ENCODE measurements at places on chromosomes 3 and 15.

GRCh38 chr3:67686069-67686468, 31.7 kb upstream of the SUCLG2 start:
- DNase-seq: no peak

- DNase-seq: no peak
Observed at GRCh38 chr3:195098741-195099525, 172.0 kb downstream of the XXYLT1 start.

- no peak for DNase-seq
Observed at GRCh38 chr15:61398310-61398709, 169.2 kb upstream of the RORA start.

GRCh38 chr15:69513986-69514385, 61.4 kb downstream of the RPLP1 start:
- DNase-seq: no peak

- DNase-seq: no peak
Observed at GRCh38 chr3:184604039-184604601, 42.5 kb downstream of the EPHB3 start.

DNA sequence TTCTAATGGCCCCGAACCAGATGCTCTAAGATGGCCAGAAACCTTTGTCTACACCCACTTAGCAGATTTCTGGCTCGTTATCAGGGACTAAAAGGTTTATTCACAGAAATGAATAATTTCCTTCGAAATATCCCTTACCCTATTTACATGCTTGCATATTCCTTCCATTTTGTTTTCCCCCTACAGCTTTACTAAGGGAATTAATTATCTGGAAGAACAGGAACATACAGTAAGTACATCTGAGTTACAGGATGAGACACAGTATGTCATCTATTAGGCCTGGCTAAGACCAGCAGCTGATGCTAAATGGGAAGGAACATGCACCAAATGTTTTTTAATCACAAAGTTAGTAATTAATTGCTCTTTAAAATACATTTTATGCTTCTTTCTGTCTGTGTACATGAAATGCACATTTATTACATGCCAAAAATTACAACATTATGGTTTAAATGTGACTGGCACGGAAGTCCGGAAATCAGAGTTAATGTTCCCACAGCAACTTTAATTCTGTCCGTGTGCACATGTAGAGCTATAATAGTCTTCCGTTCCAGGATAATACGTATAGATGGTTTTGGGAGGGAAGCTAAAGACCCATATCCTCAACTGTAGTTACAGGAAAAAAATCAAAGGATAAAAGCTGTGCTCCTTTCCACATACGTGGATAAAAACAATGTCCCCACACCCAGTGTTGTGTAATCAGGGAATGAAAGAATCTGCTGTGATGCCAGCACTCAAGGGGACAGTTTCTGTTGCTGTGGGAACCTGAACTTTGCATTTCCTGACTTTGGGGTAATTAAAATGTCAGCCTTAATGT, 82.0 kb downstream of the TIGIT start:
- DNase-seq: no peak

DNA sequence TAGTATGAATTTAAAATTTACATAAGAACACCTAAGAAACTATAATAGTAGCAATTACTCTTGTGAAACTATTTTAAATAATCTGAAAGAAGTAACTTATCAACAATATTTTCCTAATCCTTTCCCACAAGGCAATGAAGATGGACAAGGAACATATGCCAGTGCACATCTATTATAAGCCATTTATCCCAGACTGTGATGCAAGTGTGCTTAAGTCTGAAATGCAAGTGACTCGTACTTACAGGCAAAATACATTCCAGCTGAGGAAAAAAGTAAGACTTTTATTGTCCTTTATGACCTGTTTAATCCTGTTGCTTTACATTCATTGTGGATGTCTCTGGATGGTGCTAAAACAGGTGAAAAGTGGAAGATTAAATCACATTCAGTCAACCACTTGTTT, 709.4 kb downstream of the ZNF385D start:
- no peak for DNase-seq

DNA sequence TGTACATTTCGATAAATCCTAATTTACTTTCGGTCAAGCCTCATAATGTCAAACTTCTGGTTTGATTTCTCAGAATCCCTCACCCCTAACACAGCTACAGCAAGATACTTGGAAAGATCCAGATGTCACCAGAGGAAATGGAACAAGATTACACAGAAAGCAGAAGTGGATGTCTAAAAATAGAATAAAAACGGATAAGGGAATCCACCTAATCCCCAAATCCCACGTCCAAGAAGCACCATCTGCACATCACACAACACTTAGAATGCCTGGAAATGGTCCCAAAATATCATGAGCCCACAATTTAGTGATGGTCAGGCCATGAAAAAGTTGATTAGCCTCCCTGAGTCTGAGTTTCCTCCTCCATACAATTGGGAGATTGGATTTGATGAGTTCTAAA, 61.7 kb downstream of the AGTR1 start:
- no peak for DNase-seq

GRCh38 chr3:64203969-64204908, 21.0 kb downstream of the PRICKLE2 start:
- no peak for DNase-seq

DNA sequence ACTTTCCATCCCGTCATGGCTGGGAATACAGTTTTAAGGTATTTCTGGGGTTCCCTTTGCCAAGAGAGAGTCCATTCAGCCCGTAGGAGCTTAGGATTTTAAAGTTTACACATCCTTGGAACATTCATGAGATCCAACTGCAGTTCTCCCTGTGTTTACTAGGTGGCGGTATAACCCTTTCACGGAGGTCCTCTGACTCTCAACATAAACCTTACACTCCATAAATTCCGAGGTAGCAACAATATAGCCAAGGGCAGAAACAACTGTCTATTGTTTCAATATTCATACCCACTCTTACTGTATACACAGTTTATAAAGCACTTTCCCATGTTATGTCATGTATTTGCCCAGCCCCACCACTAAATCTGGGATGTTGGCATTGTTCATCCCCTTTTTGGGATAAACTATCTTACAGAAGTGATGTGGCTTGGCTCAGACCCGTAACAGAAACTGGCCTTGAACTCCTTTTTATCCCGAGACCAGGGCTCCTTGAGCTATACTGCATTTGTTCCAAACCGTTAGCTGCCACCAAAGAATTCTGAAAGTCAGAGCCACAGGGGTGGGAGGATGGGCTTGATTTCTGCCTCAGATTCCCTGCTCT, 69.2 kb upstream of the COL6A5 start:
- DNase-seq: no peak

GRCh38 chr3:52423173-52423572, 21.7 kb downstream of the SEMA3G start:
- DNase-seq: no peak

- DNase-seq: peak; percentile 49
Observed at GRCh38 chr15:84633311-84634227, 20.5 kb downstream of the WDR73 start.

DNA sequence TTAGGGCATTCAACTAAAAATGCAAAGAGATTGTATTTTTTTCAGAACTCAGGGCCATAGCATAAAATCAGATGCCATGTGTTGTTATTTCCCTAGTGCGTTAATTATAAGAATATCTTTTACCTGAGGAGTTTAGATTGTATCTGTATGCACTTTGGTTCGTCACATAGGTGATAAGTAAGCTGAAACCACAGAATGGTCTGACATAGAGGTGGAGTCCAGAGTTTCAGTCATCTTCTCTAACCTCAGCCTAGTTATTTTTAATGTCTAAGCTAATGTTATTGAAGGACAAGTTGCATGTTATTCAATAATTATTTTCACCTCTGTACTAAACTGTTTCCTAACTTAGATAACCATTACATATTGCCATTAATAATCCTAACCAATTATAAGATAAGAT, 27.1 kb upstream of the CNTN4 start:
- DNase-seq: no peak

- no peak for DNase-seq
Observed at GRCh38 chr15:67779549-67780111, 45.7 kb upstream of the SKOR1 start.

GRCh38 chr3:103847081-103848062, 1412.6 kb downstream of the ZPLD1 start:
- no peak for DNase-seq

GRCh38 chr15:62913246-62913645, 129.3 kb upstream of the TPM1 start:
- DNase-seq: no peak

- DNase-seq: no peak
Observed at GRCh38 chr15:62103431-62103830, 36.7 kb downstream of the C2CD4A start.

DNA sequence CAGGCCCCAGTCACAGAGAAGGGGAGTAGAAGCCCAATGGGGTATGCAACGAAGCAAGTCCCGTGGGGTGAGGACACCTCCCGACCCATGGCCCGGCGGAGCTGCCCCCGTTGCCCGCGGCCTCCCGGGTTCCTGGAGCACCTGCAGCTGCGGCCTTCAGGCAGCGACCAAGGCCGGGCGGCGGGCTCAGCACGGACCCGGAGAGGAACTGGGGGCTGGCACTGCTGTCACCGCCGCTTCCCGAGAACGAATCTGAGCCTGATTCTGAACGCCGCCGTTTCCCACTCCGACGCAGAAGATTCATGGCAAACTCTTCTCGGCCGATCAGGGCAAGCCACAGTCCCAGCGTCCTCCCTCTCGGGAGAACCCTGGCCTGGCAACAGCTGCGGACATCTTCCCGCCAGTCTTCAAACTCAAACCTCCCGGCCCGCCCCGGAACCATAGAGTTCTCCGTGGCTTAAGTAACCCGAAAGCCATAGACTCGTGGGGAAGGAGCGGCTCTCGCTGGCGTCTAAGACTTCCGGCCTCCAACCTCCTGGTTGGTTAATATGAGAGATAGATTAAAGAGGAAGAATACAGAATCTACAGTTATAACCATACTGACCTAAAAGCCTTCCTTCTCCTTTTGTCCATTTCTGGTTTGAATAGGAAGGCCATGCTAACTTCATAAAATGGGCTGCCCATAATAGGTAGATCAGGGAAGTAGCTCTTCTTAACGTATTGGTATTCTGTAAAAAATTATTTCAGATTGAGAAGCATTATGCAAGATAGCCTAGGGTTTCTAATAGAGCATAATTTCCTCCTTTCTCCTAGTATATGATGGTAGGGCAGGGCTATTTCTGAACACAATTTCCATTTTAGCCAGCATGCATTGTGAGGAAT, at the start of gene POLQ:
POLQ (minus strand) TSS at position 415 of the 882 bp plus-strand sequence; CDS start at position 304, 111 bp downstream.
- DNase-seq: peak; percentile 64

DNA sequence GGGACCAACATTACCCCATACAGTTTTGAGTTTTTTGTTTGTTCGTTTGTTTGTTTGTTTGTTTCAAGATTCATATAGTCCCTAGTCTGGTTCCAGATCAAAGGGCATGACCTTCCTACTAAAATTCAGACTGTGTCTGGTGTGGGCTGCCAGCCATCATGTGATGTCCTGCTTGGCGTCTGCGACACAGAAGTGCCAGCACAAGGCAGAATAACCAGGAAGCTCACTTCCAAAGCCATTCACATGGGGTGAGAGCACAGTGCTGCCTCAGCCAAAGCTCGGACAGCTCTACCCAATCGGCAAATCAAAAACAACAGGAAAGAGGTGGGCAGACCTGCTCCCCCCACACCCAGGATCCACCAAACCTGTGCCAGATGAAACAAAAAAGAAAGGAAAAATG, 142.6 kb upstream of the THBS1 start:
- DNase-seq: no peak

DNA sequence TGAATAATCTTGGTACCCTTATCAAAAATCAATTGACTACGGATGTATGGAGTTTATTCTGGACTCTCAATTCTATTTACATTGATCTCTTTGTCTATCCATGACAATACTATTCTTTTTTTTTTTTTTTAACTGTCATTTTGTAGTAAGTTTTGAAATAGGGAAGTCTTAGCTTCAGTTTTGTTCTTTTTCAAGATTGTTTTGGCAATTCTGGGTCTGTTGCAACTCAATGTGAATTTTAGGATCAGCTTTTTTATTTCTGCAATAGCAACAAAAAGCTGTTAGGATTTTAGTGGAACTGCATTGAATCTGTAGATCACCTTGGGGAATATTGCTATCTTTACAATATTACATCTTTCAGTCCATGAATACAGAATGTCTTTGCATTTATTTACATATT, 21.4 kb downstream of the BTLA start:
- no peak for DNase-seq

DNA sequence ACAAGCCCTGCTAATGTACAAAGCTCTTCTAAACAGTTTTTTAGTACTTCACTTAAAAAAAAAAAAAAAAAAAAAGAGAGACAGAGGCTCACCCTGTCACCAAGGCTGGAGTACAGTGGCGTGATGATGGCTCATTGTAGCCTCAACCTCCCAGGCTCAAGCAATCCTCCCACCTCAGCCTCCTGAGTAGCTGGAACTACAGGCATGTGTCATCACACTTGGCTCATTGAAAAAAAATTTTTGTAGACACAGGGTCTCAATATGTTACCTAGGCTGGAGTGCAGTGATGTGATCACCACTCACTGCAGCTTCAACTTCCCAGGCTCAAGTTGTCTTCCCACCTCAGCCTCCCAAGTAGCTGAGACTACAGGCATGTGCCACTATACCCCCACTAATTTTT, 47.6 kb upstream of the HEG1 start:
- no peak for DNase-seq

GRCh38 chr3:98814817-98815420, 51.8 kb downstream of the ST3GAL6 start:
- DNase-seq: no peak

Data from activated naive CD4-positive, alpha-beta T cell (primary cell).